Osteoblast (primary cell): ENCODE measurements at places on chromosomes 12 and 14. TPM values are rescaled to one million over a fixed set of nuclear protein-coding genes. Genes with fewer than 3 reads are reported as not detected.

DNA sequence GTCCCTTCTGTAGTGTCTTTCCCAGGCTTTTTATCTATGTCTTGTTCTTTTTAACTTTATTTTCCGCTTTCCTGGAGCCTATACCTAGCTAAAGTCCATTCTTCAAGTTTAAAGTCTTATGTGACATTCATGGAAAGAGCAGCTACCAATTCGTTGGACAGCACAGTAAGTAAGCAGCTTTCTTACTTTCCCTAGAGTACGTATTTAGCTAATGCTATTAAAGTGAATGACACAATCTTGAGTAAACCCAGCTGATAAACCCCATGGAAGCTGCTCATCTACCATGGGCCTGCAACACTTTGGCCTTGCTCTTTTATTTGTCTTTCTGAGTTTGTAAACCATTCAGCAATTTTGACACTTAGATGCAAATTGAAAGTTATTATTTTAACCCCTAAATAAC, 30.0 kb downstream of the ALX1 start:
- no peak for DNase-seq

- no peak for DNase-seq
Observed at GRCh38 chr14:29705801-29706200, 221.8 kb downstream of the PRKD1 start.

- DNase-seq: no peak
Observed at GRCh38 chr14:60986500-60986899, 5.5 kb downstream of the SLC38A6 start.

DNA sequence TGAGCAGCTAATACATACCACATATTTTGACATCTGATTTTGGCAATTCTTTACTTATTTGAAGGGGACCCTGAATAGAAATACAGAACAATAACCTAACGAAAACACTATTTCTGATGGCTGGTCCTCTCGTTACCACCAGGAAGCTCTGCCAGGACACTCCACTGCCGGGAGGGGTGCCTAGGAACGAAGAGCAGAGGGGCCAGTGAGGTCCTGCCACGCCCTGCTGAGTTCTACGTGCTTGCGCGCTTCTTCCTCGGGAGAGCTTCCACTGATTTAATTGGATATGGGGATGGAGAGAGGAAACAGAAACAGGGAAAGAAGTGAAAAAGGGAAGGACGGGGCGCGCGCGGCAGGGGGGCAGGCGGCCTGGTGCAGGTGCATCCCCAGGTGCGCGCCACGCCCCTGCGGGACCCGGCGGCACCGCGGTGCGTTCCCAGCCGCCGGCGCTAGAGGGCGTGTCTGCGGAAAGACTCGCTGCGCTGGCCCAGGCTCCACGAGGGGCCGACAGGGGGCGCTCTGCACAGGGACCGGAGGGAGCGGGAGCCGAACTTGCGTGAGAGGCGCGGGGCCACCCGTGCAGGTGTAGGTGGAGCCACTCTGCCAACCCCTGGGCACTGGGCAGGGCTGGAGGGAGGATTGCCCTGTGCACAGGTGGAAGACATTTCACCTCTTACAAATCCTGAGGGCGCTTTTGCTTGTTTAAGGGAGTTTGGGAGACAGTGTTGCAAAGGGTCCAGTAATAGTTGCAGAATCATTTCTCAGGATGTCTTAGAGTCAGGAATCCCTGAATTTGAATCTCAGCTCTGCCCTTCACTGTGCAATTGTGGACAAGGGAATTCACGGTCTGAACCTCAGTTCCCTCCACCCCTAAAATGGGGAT, 986.3 kb upstream of the TMEM132C start:
- DNase-seq: no peak

- DNase-seq: peak; percentile 86
Observed at GRCh38 chr14:72665259-72665658, 228.6 kb downstream of the DPF3 start.

GRCh38 chr14:35245051-35245450, 47.1 kb upstream of the PSMA6 start:
- DNase-seq: no peak

GRCh38 chr12:85279449-85280164, 413 bp upstream of the ALX1 start:
- no peak for DNase-seq

GRCh38 chr14:64724578-64724930, 20.3 kb downstream of the PLEKHG3 start:
- no peak for DNase-seq

DNA sequence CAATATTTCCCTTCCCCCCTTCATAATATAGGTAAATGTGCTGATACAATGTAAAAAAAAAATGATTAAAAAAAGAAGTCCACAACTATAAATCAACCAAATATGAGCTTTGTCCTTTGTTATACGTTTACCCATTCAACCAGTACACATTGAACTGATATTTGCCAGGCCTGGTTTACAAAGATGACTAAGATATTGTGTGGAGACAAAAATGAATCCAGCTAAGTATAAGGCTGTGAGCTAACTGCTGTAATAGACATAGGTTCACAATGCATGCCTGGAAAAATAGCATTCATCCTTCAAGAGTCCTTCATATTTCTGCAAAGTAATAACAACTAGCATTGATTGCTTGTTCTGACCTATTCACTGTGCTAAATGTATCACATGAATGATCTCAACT, 6.9 kb downstream of the C12orf56 start:
- DNase-seq: peak; percentile 51

GRCh38 chr12:93964936-93965335, 183.4 kb upstream of the PLXNC1 start:
- no peak for DNase-seq

- DNase-seq: peak; percentile 89
Observed at GRCh38 chr12:112096667-112097066, 11.9 kb downstream of the NAA25 start.

GRCh38 chr14:102493585-102493984, 16.0 kb downstream of the ANKRD9 start:
- peak; percentile 42 for DNase-seq

GRCh38 chr12:88235183-88235833, 93.2 kb downstream of the TMTC3 start:
- DNase-seq: no peak

DNA sequence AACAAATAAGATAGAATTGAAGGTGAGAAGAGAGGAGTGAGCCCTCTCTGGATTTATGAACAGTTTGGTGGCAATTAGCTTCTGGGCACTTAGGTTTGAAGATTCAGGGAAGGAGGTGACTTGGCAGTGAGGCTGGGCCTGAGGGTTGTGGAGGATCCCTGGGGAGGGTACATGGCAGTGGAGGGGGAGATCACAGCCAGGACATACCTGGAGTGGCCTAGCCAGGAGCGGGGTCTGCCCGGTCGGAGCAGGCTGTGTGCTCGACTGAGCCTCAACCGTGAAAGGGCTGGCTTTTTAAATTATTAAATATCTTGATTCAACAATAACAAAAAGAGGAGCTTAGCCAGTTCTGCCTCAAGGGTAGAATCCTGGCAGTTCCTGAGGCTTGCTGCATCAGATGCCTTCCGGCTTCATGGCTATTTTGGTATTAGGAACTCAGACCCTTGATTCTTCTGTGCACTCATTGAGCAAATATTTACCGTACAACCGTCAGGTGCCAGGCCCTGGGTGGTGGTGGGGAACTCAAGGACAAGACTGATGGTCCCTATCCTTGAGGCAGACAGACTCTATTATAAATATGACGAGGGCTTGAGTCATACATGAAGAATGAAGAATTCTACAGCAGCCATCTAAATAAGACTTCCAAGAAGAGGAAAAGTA, 73.4 kb downstream of the SPTB start:
- peak; percentile 90 for DNase-seq

DNA sequence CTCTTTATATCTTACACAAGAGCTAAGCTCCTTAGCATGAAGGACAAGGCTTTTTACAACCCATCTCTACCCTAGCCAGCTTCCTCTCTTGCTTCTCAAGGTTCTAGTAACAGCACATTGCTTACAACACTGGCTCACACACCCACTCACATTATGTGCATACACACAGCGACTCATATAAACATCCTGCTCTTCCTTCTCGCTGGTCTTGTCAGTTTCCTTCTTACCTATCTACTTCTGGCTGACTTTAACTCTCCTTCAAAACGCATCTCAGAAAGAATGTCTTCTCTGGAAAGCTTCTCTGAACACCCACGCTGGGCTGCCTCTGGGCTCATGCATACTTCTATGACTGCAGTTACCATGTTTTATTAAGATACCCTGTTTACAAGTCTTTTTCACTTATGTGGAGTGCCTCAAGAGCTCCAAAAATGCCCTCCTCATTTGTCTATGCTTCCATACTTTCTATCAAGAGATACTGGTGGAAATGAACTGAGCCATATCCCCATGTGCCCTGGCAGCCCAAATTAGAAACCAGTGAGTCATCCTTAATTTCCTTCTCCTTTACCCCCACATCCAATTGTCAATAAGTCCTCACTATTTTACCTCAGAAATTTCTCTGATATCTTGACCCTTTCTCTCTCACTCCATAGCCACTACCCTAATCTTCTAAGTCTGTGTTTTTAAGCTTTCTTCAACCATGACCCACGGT, 126.9 kb upstream of the KRAS start:
- DNase-seq: no peak

DNA sequence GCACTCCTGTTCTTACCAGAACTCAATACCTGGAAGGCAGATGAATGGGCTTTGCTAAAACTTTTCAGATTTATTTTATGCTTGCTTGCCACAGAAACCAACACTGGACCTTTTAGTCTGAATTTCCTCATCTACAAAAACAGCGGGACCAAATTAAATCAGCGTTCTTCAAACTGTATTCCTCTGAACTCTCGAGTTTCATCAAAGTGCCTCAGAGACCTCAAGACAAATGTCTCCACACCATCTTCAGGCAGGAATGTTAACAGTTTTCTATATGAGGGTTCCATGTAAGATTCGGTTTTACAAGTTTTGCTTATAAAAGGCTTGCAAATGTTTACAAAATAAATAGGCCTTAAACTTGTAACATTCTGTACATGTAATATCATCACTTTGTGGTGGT, 74.6 kb downstream of the MED13L start:
- DNase-seq: no peak

- DNase-seq: no peak
Observed at GRCh38 chr14:81193924-81194633, 26.7 kb downstream of the GTF2A1 start.

GRCh38 chr14:91515979-91516378, 5.9 kb upstream of the PPP4R3A start:
- DNase-seq: no peak

DNA sequence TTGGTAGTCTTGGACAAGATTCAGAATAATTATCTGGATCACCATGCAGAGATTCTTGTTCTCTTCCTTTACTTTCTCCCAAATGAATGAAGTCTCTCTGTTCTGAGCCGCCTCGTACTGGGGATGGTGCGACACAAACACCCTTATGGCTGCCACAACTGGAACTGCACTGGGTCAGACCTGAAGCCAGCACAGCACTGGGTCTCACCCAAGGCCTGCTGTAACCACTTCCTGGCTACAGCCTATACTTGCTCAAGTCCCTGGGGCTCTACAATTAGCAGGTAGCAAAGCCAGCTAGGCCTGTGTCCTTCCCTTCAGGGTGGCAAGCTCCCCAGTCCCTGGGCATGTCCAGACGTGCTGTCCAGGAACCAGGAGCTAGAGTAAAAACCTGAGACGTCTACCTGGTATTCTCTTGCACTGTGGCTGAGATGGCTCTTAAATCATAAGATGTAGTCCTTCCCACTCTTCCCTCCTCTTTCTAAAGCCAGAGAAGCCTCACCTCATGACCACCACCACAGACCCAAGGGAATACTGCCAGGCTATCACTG, 27.6 kb downstream of the IFNG start:
- DNase-seq: no peak

GRCh38 chr12:105382771-105383622, 52.5 kb downstream of the C12orf75 start:
- DNase-seq: peak; percentile 88

DNA sequence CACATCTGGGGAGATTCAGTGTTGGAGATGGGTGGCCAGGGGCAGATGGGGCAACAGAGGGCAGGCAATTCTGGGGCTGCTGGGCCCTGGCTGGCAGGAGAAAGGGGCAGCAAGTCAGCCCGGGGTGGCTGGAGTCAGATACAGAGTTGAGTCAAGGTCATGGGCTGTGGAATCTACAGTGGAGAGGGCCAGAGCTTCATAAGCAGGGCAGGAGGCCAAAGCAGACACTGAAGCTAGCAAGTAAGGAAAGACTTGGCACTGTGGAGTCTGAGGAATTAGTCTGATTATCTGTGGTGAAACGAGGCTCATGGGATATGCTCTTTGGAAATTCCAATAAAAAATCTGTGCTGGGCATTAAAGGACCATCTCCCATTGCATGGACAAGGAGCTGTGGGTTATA, 95.5 kb downstream of the TMX1 start:
- no peak for DNase-seq

- DNase-seq: no peak
Observed at GRCh38 chr12:66119229-66119869, 11.2 kb downstream of the LLPH start.

GRCh38 chr12:124593176-124593575, 25.8 kb upstream of the NCOR2 start:
- DNase-seq: peak; percentile 74

GRCh38 chr12:386651-387050, 2.5 kb downstream of the KDM5A start:
- no peak for DNase-seq

GRCh38 chr12:24421759-24422158, 472.3 kb upstream of the SOX5 start:
- no peak for DNase-seq

GRCh38 chr12:130879781-130880389, 8.0 kb downstream of the RAN start:
- DNase-seq: peak; percentile 77

DNA sequence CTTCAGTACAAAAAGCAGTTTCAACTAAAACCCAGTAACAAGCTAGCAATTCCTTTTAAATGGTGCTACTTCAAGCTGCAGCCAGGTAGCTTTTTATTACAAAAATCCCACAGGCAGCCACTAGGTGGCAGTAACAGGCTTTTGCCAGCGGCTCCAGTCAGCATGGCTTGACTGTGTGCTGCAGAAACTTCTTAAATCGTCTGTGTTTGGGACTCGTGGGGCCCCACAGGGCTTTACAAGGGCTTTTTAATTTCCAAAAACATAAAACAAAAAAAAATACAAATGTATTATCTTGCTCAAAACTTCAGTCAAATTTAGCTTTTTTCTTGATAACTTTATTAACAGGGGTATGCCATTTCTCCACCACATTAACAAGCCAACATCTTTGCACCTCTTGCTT, 3.6 kb upstream of the CLEC4E start:
- peak; percentile 73 for DNase-seq

DNA sequence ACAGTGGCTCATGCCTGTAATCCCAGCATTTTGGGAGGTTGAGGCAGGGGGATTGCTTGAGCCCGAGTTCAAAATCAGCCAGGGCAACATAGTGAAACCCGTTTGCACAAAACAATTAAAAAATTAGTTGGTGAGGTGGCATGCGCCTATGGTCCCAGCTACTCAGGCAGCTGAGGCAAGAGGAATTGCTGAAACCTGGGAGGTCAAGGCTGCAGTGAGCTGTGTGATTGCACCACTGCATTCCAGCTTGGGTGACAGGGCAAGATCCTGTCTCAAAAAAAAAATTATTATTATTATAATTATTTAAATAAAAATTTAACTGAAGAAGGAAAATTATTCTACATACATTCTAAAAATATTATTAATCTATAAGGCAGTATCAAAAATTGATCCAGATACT, 164.1 kb downstream of the ITPR2 start:
- no peak for DNase-seq

GAS2L3 gene
- total RNA-seq: 29.3 and 33.3 TPM in 2 replicates

HEATR5A gene
- 38.3 and 46.0 TPM in 2 replicates for total RNA-seq

CIT gene
- 8.8 and 10.1 TPM in 2 replicates for total RNA-seq

SLC38A1 gene
- total RNA-seq: 19.2 and 29.7 TPM in 2 replicates

PWP1 gene
- 69.8 and 72.0 TPM in 2 replicates for total RNA-seq

GUCY2C gene
- not detected in 2 replicates for total RNA-seq

IRAK3 gene
- total RNA-seq: 3.6 and 4.4 TPM in 2 replicates

RHEBL1 gene
- 0.72 and 0.88 TPM in 2 replicates for total RNA-seq

BCL11B gene
- total RNA-seq: 0.36 and 0.88 TPM in 2 replicates

HOXC4 gene
- 3.3 and 4.1 TPM in 2 replicates for total RNA-seq

PAPOLA gene
- total RNA-seq: 106 TPM in 2 replicates

RBP5 gene
- not detected in 2 replicates for total RNA-seq

FSCB gene
- total RNA-seq: not detected in 2 replicates
